ENCODE measurements at places on chromosomes 11 and 22. TPM values are rescaled to one million over a fixed set of nuclear protein-coding genes. Genes with fewer than 3 reads are reported as not detected.

- no peak for DNase-seq
These were observed 280.8 kb downstream of the KIRREL3 start for GRCh38 chr11:126719740-126720139.

- DNase-seq, result no peak
These were observed 681.2 kb downstream of the BRD1 start for GRCh38 chr22:49146511-49146910.

DNA sequence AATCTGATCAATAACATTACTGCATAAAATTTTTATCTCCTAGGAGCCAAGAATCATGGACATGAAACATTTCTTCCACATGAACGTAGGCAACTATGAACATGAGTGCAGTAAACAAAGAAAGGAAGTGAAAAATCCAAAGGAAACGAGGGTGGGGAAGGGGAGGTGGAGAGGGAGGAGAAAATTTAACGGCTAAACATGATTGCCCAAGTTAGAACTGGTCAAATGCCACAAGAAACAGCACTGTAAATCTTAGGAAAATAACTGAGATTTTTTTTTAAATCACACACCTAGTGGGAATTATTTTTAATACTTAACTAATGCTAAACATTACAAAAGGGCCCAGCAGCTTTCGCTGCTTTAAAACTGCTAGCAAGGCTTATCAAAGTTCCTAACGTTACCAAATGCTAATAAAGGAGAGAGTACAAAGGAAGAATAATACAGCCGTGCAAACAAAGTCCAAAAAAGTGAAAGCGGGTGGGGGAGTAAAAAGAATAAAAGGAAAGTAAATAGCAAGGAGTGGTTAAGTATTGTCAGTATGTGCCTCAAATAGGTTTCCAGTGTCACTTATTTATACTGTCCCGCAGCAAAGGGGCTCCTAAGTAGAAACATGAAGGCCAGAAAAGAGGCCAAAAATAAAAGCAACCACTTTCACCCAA lies 13.7 kb downstream of the NARS2 start:
- peak; percentile 94 for DNase-seq

DNA sequence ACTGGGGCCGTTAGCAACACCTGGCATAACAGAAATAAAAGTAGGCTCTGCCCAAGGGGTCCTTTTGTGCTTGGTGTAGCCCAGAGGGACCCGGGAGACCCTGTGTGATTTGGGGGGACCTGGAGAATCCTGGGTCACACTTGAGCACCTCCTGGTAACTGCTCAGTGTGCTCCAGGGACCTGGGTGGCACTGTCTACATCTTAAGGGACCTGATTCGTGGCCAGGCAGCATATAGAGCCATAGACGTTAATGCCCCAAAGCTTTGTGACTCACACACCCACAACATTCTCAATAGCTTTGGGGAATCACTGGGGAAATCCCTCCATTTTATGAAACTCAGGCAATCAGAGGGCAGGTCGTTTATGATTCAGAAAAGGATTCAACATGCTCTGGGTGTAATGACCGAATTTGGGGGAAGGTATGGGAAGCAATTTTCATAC lies 3.6 kb upstream of the IGF2 start:
- no peak for DNase-seq

DNA sequence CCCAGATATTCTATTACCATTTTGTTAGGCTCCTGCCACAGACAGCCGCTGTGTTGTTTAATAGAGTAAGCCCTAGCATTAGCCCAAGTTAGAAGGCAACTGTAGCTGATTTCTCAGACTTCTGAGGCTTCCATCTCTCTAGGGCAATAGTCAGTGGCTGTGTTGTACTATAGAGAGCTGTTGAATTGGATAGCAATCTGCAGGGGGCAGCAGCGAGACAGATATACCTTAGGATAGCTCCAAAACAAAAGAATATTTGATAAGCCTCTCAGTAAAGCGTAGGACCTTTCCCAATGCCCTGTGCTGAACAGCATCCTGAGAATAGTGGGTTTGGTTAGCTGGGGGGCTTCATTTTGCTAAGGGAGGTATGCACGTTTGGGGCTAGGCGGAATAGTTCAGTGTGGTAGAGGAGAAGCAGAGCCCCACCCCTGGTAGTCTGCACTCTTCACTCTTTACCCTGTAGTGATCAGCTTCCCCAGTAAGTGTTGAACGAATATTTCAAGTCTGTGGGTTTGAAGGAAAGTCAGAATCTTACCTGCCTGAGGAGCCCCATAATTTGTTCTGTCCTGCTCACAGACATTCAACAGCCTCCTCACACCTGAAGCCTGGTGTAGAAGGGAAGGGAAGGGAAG lies 515.1 kb downstream of the INSC start:
- DNase-seq, result no peak

DNA sequence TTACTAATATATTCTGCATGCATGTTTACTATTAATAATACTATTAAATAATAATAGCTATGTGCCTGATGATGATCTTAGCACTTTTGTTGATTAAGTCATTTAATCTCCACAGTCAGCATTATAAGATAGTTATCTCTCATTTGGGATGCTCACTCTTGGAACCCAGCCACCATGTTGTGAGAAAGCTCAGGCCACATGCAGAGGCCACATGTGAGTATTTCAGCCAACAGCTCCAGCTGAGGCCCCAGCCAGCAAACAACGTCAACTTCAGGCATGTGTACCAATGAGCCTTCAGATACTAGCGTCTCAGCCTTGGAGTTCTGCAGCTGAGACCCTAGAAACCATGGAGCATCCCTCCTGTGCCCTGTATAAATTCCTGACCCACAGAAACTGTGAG lies 798.1 kb upstream of the LRRC4C start:
- DNase-seq, result no peak

DNA sequence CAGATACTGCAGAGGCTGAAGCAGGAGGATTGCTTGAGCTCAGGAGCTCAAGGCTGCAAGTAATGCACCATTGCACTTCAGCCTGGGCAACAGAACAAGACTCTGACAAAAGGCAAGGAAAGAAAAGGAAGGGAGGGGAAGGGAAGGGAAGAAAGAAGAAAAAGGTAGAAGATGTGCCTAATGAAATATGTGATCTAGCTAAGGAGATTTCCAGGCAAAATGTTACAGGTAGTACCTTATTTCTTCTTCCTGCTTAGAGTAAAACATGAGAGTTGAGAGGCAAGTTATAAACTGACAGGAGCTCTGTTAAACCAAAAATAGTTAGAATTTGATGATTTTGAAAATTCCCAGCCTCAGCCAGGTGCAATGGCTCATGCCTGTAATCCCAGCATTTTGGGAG lies 4.7 kb upstream of the PELI3 start:
- DNase-seq, result no peak

GRCh38 chr11:40302669-40303068 lies 1156.8 kb downstream of the LRRC4C start:
- peak; percentile 71 for DNase-seq

DNA sequence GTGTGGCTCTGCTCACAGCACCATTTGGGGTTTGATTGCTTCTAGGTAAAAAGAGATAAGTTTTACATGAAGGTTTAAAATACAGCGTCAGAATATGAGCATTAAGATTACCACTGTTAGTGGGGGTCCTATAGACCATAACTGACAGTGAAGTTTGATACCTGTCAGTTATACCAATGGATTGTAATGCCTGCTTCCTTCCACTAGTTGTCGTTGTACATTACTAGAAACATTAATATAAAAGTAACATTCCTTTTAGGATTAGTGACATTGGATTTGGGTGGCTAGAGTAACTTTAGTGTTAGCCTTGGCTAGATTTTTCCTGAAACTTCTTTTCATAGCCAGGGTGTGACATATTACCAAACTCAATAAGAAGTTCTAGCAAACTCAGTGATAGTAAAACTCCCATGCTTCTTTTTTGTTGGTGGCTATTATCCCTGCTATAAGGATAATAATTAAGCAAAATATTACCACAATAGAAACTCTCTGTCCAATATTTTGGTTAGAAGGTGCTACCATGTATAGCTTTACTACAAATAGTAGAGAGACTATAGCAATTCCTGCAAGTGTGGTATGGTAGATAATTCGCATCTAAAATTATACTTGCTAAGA lies 57.1 kb downstream of the FAM181B start:
- no peak for DNase-seq

GRCh38 chr11:39268176-39268690 lies 2191.2 kb downstream of the LRRC4C start:
- DNase-seq, result no peak

DNA sequence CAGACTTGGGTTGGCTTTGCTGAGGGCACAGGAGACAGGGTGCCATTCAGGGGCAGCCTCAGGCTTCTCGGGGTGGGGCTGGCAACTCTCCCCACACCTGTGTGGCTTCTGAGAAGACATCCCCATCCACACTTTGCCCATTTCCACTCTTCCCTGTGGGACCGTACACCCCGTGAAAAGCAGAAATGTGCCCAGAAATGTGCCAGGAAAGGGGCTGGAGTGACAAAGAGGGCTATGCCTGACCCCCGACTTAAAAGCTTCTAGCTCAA lies 50.6 kb downstream of the SGSM3 start:
- no peak for DNase-seq

DNA sequence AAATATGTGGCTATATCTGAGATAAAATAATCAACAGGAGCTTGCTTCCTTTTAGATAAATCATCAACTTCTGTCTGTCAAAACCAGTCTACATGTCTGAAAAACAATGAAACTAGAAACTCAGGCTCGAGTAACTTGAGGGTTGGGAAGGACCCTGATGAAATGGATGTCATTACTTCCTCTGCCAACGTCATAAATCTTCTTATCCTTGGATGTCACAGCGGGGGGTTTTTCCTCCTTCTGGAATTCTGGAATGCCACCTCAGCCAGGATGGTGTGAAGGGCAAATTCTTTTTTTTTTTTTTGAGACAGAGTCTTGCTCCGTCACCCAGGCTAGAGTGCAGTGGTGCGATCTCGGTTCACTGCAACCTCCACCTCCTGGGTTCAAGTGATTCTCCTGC lies 13.4 kb downstream of the LGR4 start:
- DNase-seq, result no peak

DNA sequence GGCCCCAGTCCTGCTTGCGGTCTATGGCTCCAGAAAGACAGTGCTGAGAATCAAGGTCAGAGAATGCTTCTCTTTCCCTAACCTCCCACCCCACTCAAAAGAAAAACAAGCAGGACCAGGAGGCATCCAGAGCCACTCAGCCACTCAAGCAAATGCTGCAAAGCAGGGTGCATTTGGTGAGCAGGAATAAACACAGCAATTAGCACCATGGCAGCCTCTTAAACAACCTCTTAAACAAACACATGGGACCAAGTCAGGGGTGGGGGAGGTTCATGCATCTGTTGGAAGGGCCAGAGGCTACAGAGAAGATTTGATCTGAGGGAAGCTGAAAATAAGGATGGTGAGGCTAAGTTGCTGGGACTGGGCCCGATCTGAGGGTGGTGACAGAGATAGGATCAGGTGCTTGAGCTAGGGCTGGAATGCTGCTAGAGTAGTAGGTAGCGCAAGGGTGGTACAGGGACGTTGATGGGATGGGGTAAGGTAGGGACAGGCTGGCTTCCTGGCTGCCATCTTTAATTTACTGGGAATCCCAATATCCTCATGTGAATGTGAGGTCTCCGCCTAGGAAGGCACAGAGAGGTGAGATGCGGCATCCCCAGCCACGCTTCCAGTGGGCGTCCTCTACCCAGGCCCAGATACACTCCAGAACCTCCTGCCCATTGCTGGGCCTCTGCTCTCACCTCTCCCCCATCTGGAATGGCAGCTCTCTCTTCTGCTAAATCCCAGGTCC lies 26.6 kb upstream of the LMO1 start:
- no peak for DNase-seq

GRCh38 chr22:35596821-35597220 lies 20.3 kb downstream of the MB start:
- DNase-seq, result no peak

DNA sequence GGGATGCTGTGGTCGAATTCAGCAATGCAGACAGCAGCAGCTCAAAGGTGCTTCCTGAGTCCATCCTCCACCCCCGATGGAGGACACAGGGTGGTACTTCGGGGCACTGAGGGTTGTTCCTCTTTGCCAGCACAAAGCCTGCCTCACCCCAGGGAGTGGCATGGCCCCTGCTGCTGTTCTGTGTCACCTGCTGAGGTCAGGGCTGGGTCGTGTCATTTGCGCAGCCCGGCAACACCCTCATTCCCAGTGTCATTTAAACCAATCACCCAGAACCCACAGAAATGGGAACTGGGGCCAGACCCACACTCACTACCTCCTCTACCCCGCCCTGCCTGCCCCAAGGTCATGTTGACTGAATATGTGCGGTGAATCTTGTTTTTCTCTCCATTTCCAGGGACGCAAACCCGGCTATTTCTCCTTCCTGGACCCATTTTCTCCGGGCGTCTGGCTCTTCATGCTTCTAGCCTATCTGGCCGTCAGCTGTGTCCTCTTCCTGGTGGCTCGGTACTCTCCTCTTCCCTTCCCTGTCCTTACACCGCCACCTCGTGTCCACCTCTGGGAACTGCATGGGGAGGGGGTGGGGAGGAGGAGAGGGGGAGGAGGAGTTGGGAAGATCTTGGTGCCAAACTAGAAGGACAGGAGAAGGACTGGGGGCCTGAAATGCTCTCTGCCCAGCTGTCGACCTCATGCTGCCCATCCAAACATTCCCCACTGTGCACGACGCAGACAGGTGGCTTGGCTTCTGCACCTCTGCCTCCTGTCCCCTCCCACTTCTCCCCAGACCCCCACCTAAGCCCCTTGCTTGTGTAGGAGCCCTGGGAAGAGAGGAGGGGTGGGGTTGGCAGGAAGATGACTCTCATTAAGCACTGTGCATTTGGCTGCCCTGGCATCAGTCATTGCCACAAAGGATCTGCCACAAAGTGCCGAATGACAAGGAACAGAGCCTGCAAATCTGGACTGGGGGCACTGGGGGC lies 71.2 kb upstream of the TBCEL start:
- peak; percentile 65 for DNase-seq

DNA sequence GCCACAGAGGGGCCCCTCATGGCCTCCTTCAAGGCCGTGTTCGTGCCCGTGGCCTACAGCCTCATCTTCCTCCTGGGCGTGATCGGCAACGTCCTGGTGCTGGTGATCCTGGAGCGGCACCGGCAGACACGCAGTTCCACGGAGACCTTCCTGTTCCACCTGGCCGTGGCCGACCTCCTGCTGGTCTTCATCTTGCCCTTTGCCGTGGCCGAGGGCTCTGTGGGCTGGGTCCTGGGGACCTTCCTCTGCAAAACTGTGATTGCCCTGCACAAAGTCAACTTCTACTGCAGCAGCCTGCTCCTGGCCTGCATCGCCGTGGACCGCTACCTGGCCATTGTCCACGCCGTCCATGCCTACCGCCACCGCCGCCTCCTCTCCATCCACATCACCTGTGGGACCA lies 10.0 kb downstream of the CXCR5 start:
- DNase-seq, result no peak

Gene TMPRSS13
- polyA plus RNA-seq, result 0.22 TPM

Gene YAP1
- polyA plus RNA-seq, result 32.6 TPM

Gene B4GALNT4
- 9.2 TPM for polyA plus RNA-seq

Gene ACRV1
- not detected for polyA plus RNA-seq
